Stimulated activated CD4-positive, alpha-beta T cell treated with anti-CD3 and anti-CD28 coated beads, Interleukin-15, amount 100 ng/mL, for 48 hours (primary cell): ENCODE measurements at places on chromosomes 12 and 14.

DNA sequence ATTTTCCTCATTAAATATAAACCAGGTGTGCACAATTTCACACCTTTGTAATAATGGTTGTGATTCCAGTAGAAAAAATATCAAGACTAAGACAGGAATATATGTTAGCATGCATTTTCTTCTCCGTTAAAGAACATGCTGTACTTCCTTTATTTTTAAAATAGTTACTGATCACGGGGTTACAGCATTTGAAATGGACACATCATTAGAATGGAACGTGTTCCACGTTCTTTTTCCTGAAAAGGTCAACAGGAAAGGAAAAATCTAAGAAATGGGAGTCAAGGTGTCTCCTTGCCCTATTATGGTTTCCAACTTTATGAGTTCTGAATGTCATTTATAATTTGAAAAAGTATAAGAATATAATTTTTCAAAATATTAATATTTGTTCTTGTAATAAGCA lies 1325.7 kb downstream of the SLC16A7 start:
- no peak for DNase-seq

DNA sequence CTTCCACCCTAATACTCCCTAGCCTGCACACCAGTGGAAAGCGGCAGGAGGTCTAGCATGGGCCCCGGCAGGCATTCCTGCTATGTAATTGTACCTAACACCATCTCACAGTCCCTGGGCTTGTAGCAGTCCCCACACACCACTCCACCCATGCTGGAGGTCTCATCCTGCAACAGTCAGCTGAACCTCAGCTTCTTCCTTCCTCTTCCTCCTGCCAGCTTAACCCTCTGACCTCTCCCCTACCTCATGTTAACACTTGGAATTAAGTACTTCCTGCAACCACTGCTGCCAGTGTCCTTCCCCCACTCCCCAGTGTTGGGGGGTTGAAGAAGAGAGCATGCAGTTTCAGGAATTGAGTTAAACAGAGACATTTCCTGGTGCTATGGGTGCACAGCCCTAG lies 7.6 kb downstream of the ADCY4 start:
- DNase-seq: no peak

DNA sequence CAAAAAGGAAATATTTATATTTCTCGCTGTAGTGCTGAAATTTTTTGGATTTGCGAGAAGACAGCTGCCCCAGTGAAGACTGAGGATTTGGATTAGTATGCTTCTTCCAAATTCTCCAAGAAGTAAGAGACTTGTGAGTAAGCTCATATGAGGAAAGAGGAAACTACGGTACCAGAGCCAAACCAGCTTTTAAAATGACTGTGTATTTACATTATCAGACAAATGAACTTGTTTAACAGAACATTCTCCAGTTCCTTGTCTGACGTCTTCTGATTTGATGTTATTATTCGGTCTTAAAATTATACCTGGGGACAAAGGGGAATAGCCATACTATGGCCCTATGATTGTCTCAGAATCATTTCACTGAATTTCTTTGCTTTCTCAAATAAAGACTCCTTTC lies 8.0 kb downstream of the CLEC12B start:
- DNase-seq: no peak

GRCh38 chr12:116442946-116443345 lies 116.2 kb upstream of the MAP1LC3B2 start:
- no peak for DNase-seq

DNA sequence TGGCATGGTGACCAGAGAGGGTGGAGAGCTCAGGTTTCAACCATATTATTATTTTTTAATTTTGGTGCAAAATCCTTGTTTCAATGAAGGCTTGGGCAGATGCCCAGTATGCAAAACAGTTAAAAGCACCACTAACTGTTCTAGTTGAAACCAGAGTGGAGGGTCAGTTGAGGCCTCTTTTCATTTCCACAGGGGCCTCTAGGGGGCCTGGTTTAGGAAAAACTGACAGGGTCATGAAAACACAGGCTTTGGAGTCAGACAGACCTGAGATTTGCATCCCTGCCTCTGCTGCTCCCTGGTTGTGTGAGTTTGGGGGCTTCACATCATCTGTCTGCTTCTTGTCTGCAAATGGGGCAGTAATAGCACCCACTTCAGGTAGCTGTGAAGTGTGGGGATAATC lies 3.3 kb upstream of the RPH3A start:
- DNase-seq: no peak

DNA sequence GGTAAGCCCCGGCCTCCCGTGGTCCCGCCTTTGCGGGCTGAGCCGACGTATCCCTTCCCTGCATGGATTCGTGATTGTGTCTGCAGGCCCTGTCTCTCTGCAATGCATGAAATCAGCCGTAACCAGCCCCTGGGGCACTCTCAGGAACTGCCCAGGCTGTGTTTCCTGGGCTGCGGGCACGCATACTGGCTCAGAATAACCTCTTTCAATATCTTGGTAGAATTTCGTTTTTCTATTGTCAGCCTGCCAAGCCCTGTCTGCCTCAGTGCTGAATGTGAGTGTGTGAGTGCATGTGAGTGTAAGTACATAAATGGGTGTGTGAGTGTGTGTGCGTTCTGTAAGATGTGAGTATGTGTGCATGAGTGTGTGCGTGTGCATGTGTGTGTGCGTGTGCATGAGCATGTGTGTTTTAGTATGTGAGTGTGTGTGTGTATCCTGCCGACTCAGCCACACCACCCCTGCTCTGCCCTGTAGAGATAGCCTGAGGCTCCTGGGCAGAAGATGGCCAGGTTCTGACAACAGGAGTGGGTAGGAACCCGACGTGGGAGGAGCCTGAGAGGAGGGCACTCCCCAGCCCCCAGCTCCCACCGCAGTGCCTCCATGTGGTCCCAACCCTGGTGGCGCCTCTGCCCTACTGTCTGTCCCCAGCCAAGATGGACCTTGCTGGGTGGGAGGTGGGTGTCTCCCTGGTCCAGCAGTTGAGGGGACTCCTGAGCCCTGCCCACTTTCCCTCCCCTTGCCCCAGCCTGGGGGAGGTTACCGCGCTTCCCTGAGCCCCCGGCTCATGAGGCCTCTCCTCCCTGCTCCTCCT lies 268.8 kb downstream of the ADGRD1 start:
- DNase-seq: no peak

DNA sequence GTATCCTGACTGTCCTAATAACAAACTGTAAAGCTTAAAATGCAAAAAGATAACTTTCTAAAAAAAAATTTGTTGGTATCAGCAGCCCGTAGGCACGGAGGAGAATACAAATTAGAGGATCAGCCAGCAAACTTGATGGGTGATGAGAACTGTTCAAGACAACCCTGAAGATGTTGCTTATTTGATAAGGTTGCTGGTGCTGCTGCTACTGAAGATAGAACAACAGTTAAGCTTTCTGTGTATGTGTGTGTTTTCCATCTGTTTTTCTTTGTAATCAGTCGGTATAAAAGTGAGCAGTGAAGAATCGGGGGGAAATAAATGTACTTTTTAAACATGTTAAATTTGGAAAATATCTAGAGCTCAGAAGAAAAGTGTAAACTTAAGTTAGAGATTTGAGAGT lies 67.4 kb upstream of the POC1B start:
- no peak for DNase-seq

- DNase-seq: no peak
These were observed 25.0 kb downstream of the NTF3 start for GRCh38 chr12:5456906-5457305.

- no peak for DNase-seq
These were observed 72.4 kb downstream of the BICD1 start for GRCh38 chr12:32179011-32179395.
